Activated CD8-positive, alpha-beta T cell treated with anti-CD3 and anti-CD28 coated beads, Interleukin-2, amount 10 ng/mL, durations not matched to agents 7 days and 5 days (primary cell): ENCODE measurements at places on chromosomes 16 and 17.

- no peaks in the 10 kb centered on the region for H3K36me3 ChIP-seq
- no peak for DNase-seq
- no peak overlapping the region for H3K4me3 ChIP-seq
- no peak overlapping the region for H3K27ac ChIP-seq
Measured at GRCh38 chr17:17944743-17945142, 27.5 kb downstream of the TOM1L2 start.

GRCh38 chr17:64217249-64217691 is 45.8 kb downstream of the TEX2 start:
- DNase-seq: no peak
- peaks cover 9% of the 10 kb centered on the region for H3K36me3 ChIP-seq

- DNase-seq: no peak
- peak within 1 kb of the TSS; percentile 59 for H3K4me3 ChIP-seq
- H3K27ac ChIP-seq: no peak within 1 kb of the TSS
- H3K36me3 ChIP-seq: no peaks in the 10 kb centered on the region
Measured at GRCh38 chr17:12789481-12790248, at the start of gene ARHGAP44. Gene ARHGAP44, plus strand, starts transcription at chr17:12789498. Its CDS starts 341 bp downstream, at chr17:12789839.

DNA sequence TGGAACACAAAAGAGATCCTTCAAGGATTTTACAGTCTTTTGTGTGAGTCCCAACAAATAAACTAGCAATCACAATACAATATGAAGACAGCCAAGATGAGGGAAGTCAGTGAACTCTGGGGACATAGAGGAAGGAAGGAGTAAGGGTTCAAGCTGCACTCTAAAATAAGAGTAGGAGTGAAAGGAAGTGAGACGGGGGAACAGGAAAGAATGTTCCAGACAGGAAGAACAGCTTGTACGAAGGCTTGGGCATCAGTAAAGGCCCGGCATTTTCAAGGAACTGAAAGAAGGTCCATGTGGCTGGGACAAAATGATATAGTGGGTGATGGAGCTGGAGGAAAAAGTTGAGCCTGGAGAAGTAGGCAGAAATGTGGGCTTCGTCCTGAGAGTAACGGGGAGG is 4.5 kb downstream of the CCL17 start:
- no peaks in the 10 kb centered on the region for H3K36me3 ChIP-seq
- H3K4me3 ChIP-seq: no peak overlapping the region
- no peak for DNase-seq

- H3K27me3 ChIP-seq: peaks cover 6% of the 10 kb centered on the region
- H3K27ac ChIP-seq: no peak overlapping the region
- DNase-seq: peak; percentile 71
- peaks cover 12% of the 10 kb centered on the region for H3K36me3 ChIP-seq
- peaks cover 1% of the 10 kb centered on the region for H3K4me1 ChIP-seq
- H3K4me3 ChIP-seq: peak overlapping the region; percentile 55
Measured at GRCh38 chr17:44354582-44355561, 8.8 kb downstream of the FAM171A2 start.

GRCh38 chr17:81801327-81801726 is 2.6 kb upstream of the GCGR start:
- DNase-seq: no peak
- no peak overlapping the region for H3K27ac ChIP-seq
- H3K4me3 ChIP-seq: no peak overlapping the region
- no peaks in the 10 kb centered on the region for H3K4me1 ChIP-seq
- peaks cover 32% of the 10 kb centered on the region for H3K27me3 ChIP-seq

- no peak for DNase-seq
- no peak overlapping the region for H3K4me3 ChIP-seq
- H3K27ac ChIP-seq: no peak overlapping the region
- peaks cover 45% of the 10 kb centered on the region for H3K36me3 ChIP-seq
Measured at GRCh38 chr17:45287526-45288500, 25.9 kb upstream of the SPATA32 start.

- H3K4me1 ChIP-seq: peaks cover 16% of the 10 kb centered on the region
- peak; percentile 74 for DNase-seq
- peak overlapping the region; percentile 77 for H3K27ac ChIP-seq
- no peaks in the 10 kb centered on the region for H3K27me3 ChIP-seq
- H3K36me3 ChIP-seq: peaks cover 2% of the 10 kb centered on the region
Measured at GRCh38 chr16:14284930-14285512, 213.9 kb downstream of the MRTFB start.

- H3K27me3 ChIP-seq: no peaks in the 10 kb centered on the region
- no peak for DNase-seq
- peak overlapping the region; percentile 46 for H3K27ac ChIP-seq
- peaks cover 10% of the 10 kb centered on the region for H3K36me3 ChIP-seq
- H3K4me1 ChIP-seq: peaks cover 69% of the 10 kb centered on the region
- H3K4me3 ChIP-seq: no peak overlapping the region
Measured at GRCh38 chr17:17111401-17112393, 69.4 kb downstream of the MPRIP start.

GRCh38 chr17:76575570-76575969 is 10.1 kb downstream of the ST6GALNAC2 start:
- no peak for DNase-seq
- H3K4me1 ChIP-seq: peaks cover 6% of the 10 kb centered on the region
- H3K27me3 ChIP-seq: no peaks in the 10 kb centered on the region
- no peaks in the 10 kb centered on the region for H3K36me3 ChIP-seq

DNA sequence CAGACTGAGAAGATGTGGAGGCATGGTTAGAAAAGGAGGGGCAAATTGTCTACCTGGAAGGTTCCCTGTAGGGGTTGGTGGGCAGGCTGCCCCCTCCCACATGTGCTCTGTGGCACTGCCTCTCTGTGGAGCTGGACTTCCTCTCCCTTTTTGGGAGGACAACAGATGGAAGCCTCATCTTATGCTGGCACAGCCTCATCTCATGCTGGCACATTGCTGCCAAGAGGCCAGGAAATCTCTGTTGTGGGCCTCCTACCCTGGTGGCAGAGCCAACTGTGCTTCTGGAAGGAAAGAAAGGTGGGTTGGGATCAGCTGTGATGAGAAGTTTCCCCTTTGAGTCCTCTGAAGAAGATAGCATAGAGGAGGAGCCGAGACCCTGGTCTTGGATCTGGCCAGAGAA is 19.7 kb upstream of the BRD7 start:
- H3K4me1 ChIP-seq: no peaks in the 10 kb centered on the region
- DNase-seq: no peak
- H3K4me3 ChIP-seq: no peak overlapping the region
- H3K36me3 ChIP-seq: no peaks in the 10 kb centered on the region

- H3K4me1 ChIP-seq: peaks cover 18% of the 10 kb centered on the region
- H3K27me3 ChIP-seq: peaks cover 39% of the 10 kb centered on the region
- peak overlapping the region; percentile 69 for H3K4me3 ChIP-seq
Measured at GRCh38 chr17:8016632-8017424, 14.4 kb downstream of the GUCY2D start.

DNA sequence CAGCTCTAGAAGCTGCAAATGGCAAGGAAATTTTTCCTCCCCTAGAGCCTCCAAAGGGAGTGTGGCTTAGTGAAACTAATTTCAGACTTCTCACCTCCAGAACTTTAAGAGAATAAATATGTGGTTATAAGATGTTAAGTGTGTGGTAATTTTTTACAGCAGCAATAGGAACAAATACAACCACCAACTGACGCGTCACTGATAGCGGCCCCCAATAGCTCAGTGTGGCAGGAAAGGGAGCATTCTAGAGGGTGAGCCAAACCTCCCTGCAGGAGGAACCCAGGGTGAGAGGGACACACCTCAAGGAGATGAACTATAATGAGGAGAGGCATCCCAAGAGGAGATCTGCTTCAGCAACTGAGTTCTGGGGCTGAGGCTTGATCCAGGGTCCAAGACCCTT is 4.0 kb downstream of the CCL4 start:
- H3K36me3 ChIP-seq: peaks cover 2% of the 10 kb centered on the region
- peaks cover 11% of the 10 kb centered on the region for H3K27me3 ChIP-seq

DNA sequence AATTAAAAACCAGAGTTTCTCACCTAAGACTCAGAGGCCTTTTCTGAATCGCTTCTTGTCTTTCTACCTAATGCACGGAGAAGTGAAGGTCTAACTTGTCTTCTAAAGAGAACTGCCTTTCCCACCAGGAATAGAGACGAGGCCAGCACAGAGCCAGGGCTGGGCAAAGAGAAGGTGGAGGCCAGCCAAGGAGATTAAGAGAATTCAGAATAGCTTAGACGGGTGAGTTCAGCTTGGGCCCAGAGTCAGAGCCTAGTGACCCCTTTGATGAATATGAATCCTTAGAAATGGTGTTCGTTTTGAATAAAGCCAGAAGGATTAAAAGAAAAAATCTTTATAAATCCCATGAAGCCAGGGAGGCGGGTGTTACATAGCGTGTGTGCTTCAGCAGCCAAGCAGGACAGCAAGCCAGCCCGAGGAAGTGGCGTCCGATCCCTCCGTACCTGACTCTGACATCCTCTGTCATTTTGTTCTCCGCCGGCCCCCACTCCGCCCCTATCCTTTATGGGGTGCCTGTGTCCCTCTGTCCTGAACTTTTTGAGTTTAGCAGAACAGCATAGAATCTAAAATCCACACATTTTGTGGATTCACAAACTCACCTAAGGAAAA is 7.4 kb downstream of the GSG1L2 start:
- H3K36me3 ChIP-seq: no peaks in the 10 kb centered on the region
- H3K4me3 ChIP-seq: no peak overlapping the region
- no peak overlapping the region for H3K27ac ChIP-seq
- DNase-seq: no peak
- peaks cover 2% of the 10 kb centered on the region for H3K27me3 ChIP-seq

DNA sequence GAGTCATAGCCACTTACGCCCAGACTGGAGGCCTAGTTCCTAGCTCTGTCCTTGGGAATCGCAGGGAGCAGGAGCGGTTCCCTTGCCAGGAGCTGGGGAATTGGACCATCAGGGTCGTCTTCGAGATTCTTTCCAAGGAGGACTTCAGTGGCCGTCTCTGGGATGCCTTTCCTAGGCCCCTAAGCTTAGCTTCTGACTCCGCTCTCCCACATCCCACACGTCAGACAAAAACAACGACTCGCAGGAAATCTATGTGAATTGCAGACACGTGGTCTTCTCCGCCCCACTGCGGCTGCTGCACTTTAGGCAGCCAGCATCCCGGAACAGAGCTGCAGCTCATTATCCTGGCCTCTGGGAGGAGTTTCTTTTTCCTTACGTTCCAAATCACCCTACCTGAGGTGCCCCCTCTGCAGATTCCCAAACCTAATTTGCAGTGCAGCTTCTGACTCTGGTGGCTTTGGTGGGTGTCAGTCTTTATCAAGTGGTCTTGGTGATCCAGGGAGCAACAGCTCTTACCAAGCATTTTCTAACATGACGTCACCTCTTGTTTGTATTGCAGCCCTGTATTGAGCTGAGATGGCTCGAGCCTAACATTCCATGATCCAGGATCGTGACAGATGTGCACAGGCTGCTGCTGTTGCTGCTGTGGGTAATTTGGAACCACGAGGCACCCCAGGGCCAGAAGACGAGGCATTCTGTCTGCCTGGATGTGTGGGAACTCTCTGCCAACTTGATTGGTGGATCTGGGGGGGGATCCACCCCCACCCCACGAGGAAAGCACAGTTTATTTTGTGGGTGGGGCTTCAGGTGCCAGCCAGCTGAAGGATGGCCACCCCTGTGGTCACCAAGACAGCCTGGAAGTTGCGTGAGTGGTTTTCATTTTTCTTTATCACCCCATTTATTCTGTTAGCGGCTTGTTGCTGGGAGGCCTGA is 1.1 kb downstream of the KATNB1 start:
- peaks cover 18% of the 10 kb centered on the region for H3K36me3 ChIP-seq
- peak overlapping the region; percentile 94 for H3K27ac ChIP-seq
- H3K4me3 ChIP-seq: peak overlapping the region; percentile 90
- peak; percentile 68 for DNase-seq

DNA sequence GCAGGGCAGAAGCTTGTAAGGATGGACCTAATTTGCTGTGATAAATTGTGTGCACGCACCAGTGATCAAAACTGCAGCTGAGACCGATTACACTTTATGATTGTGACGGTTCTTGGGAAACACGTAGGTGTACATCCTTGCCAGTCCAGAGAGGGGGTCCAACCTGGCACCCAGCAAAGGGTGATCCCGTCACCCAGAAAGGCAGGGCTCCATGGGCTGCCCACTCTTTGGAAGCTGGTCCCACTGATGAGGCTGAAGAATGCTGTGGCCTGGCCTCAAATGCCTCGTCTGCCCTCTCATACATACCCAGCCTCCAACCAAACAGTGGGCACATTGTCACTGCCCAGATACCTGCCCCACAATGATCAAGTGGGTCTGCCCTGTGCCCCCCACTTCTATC is 132.0 kb downstream of the C16orf78 start:
- no peak for DNase-seq
- H3K27ac ChIP-seq: no peak overlapping the region
- no peaks in the 10 kb centered on the region for H3K27me3 ChIP-seq
- H3K4me1 ChIP-seq: peaks cover 7% of the 10 kb centered on the region

- no peak overlapping the region for H3K27ac ChIP-seq
- H3K4me3 ChIP-seq: no peak overlapping the region
- no peaks in the 10 kb centered on the region for H3K27me3 ChIP-seq
- no peak for DNase-seq
- H3K4me1 ChIP-seq: peaks cover 23% of the 10 kb centered on the region
Measured at GRCh38 chr16:87840271-87840978, 28.9 kb downstream of the SLC7A5 start.

GRCh38 chr17:77628035-77628434 is 330.5 kb upstream of the TNRC6C start:
- no peak overlapping the region for H3K4me3 ChIP-seq
- peaks cover 6% of the 10 kb centered on the region for H3K36me3 ChIP-seq
- H3K4me1 ChIP-seq: no peaks in the 10 kb centered on the region
- peaks cover 20% of the 10 kb centered on the region for H3K27me3 ChIP-seq
- H3K27ac ChIP-seq: no peak overlapping the region

DNA sequence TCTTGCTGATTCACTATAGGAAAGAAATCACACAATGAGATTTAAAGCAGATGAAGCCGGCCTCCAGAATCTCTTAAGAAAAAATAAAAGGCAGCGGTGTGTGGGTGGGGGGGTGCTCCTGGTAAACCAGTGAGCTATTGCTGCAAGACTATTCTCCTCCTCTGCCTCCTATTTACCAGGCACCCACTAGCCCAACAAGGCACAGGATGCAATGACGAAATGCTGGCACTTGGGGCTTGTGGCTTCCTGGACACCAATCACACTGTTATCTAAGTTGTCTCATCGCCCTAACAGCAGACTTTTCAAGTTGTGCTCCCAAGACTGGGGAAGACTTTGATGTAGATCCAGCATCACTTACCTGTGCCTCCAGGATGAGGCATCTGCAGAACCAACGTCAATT is 50.2 kb upstream of the NDRG4 start:
- peaks cover 9% of the 10 kb centered on the region for H3K4me1 ChIP-seq
- peak; percentile 38 for DNase-seq
- peaks cover 27% of the 10 kb centered on the region for H3K27me3 ChIP-seq
- no peak overlapping the region for H3K4me3 ChIP-seq
- H3K27ac ChIP-seq: no peak overlapping the region

- no peak overlapping the region for H3K27ac ChIP-seq
- H3K4me3 ChIP-seq: no peak overlapping the region
- peaks cover 11% of the 10 kb centered on the region for H3K27me3 ChIP-seq
- no peaks in the 10 kb centered on the region for H3K36me3 ChIP-seq
- no peak for DNase-seq
- no peaks in the 10 kb centered on the region for H3K4me1 ChIP-seq
Measured at GRCh38 chr16:51119556-51119955, 31.5 kb downstream of the SALL1 start.
